ENCODE measurements at places on chromosomes 7 and 10.

DNA sequence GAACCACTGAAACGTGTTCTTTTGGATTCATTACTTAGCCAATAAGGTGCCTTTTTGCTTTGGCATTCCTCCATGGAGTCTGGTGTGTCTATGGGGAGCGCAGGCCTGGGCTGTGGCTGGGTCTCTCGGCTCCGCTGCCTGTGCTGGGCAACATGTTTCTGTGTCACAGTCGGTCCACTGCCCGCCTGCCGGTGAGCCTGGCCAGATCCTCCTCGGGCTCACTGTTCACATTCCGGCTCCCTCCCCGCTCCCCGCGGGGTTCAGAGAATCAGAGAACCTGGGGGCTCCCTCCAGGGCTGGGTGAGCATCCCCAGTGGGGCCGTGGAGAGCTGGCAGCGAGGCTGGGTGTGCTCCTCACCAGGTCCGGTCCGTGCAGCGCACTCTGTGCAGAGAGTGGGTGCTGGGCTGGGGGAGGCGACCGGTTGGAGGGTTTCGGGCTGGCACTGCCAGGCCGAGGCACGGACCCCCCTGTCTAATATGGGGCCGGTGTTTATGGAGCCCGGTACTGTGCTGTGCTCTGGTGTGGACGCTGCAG is 70.4 kb downstream of the INPP5A start:
- DNase-seq: no peak

DNA sequence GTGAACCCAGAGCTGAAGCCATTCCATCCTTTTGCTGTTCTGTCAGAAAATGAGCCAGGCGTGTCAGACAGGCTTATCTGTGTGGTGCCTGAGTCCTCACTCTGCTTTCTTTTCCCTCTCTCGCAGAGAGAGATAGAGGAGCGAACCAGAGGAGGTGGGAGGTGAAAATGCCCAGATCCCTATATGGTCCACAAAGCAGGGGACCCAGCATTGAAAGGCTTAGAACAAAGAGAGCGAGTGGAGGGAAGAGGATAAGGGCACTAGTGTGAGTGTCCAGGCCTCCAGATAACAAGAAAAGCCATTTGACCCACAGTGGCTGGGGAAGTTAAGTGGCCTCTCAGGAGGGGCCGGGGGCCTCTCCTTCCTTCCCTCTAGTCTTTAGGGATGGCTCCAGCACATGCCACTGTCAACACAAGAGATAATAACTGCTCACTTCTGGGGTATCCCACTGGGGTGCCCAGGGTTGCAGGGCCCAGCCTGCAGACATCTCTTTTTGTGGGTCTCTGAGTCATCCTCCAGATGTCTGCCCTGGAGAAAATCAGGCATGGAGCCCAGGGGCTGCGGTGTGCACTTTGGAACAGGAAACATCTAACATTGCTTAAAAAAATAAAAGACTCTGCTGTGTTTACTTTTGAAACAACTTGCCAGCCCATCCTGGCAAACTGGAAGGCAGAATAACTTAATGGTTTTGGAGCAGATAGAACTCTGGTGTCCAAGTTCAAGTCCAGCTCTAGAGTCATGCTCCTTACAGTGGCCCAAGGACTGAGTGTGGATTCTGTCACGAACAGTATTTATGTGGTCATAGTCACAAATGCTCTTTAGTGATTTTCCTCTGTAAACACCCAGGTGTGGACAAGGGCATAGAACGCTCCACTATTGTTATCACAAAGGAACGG is 189.5 kb downstream of the CXCL12 start:
- DNase-seq: peak; percentile 87

DNA sequence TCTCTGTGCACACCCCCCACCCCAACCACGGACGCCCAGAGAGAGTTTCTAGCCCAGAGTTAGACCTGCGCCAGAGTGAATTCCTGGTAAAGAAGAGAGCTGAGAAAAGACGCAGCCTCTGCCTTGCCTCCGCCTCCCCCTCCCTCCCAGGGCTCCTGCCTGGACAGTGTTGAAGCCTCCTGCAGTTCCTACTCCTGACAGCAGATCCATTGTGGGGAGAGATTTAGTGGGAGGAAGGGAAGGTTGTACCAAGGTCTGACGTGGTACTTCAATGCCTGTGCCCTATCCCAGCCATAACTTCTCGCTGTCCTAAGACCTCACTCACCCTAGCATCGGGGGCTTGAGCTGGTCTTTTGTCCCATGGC is 952 bp downstream of the SRRM3 start:
- DNase-seq: no peak

DNA sequence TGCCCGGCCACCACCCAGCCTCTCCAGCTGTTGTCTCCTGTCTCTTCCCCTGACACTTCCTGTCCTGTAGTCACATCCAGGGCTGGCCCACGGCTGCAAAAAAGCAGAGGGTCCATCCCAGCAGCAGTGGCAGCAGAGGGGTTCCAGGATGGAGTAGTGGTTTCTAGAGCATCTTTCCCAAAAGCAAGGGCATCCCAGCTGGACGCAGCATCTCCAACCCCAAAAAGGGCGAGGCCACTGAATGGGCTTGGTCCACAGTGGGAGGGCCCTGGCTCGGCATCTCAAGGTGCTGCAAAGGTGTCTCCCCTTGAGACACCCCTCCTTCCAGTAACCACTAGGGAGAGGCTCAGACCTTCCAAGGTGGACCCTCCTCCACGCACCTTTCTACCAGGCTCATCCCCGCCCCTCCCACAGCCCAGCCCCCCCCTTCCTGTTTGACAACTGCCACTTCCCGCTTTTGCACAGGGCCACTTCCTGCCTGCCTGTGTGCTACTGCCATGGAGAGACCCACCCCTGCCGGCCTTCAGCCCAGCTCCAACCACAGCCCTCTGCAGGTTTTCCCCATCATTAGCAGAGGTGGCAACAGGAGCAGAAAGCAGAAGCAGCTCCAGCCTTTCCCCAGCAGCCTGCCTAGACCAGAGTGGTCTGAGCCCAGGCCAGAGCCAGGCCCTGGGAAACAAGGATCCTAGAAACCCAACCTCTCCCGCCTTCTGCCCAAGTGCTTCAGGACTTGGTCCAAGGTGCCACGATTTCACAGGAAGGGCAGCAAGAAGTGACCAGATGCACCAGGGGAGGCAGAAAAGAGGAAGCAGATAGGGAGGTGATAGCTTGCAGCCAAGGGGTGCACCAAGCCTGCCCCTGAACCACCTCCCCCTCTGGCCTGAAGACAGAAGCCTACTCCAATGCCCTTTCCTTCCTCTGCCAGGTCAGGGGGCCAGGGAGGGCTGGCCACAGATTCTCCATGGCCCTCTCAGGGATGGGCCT is 8.6 kb downstream of the CAMK2G start:
- DNase-seq: no peak

GRCh38 chr7:2503056-2503941 is 16.3 kb upstream of the LFNG start:
- DNase-seq: no peak

- DNase-seq: no peak
Observed at GRCh38 chr10:124300224-124300623, 118.5 kb downstream of the OAT start.

DNA sequence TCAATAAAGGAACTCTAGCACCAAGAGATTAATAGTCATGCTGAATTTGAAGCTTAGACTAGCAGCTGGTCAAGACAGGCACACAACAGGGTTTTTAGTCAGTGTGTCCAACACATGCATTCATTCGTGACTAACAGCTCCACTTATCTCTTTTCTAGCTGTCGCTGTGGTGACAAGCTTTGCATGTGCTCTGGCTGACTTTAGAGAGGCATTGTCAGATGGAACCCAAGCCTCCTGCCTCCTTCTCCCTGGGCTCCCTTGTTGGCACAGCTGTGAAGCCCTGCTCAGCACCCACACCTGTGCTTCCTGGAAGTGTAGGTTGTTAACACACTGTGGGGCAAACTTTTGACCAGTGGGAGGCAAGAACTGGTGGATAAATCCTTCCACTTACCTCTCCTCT is 9.8 kb upstream of the AGK start:
- no peak for DNase-seq

- no peak for DNase-seq
Observed at GRCh38 chr7:130144312-130145171, 60.7 kb downstream of the TMEM209 start.

DNA sequence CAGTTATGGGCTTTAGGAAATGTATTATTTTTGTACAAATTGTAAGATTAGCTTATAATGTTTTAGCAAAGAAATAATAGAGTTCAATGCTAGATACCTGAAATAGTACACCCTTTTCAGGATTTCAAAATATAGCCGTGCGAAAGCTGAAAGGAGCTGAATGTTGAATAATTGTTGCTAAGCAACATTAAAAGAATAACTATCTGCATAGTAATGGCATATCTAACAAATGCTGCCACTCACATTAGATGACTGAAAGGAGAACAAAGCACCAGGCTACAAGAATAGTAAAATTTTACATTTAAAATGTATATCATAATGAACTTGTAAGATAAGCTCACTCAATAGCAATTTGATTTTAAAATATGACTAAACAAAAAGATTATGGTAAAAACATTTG is 82.5 kb downstream of the SDHAF3 start:
- no peak for DNase-seq

DNA sequence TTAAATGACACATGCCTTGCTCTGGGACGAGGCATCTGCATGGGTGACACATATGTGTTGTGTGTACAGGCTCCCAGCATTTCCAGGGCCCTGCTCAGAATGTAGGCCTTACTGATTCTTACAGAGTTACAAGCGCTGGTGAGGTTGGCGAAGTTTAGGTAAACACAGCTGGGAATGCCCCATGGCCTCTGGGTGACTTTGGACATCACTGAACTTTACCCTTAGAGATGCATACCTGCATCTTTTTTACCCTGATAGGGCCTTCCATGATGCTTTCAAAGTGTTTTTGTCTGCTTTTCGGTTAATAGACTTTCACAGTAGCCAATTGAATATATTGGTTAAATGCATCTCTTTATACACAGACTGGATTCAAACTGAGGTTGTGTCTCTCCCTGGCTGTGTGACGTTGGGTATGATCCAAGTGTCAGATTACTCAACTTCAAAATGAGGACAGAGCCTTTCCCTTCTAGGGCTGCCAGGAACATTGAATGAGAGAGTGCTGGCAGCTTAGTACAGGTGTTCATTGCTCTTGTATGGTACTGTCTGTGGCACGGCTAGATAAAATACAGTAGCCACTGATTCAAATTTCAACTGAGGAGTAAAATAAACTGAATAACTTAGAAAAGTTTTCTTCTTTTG is 29.5 kb downstream of the EGFR start:
- no peak for DNase-seq

DNA sequence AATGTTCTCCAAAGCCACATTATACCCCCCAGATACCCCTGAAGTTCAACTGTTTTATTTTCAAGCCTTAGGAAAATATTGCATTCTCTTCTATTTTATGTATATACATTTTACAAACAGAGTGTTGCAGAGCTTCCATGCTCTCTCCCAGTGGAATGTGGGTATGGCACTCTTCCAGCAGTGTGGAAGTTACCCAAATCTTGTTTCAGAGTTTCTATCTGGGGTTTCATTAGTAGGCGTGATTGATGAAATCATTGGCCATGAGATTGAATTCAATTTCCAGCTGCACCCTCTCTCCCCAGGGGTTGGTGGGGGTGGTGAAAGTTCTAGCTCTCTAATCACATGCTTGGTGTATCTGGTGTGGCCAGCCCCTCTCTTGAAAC is 350.4 kb downstream of the RPS24 start:
- no peak for DNase-seq

GRCh38 chr7:33185786-33186185 is 56.4 kb downstream of the BBS9 start:
- DNase-seq: peak; percentile 18

- DNase-seq: no peak
Observed at GRCh38 chr10:61834519-61834918, 67.0 kb upstream of the ARID5B start.

- peak; percentile 25 for DNase-seq
Observed at GRCh38 chr7:155804897-155805825, 7.1 kb downstream of the SHH start.

DNA sequence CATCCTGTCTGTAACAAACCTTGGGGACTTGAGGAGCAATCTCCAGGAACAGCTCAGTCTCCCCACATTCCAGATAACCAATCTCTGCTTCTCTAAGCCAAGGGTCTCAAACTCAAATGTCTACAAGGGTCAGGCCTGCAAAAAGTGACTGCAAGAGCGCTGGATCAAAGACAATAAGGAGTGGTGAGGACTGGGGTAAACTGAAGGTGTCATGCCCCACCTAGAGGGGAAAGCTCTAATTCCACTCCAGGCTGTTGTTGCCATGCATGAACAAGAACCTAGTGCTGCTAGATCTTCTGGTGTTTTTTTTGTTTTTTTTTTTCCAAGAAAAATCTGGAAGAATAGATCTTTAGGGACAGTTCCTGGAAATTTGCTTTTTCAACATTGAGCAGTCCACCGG is 117.9 kb upstream of the MACROH2A2 start:
- no peak for DNase-seq

DNA sequence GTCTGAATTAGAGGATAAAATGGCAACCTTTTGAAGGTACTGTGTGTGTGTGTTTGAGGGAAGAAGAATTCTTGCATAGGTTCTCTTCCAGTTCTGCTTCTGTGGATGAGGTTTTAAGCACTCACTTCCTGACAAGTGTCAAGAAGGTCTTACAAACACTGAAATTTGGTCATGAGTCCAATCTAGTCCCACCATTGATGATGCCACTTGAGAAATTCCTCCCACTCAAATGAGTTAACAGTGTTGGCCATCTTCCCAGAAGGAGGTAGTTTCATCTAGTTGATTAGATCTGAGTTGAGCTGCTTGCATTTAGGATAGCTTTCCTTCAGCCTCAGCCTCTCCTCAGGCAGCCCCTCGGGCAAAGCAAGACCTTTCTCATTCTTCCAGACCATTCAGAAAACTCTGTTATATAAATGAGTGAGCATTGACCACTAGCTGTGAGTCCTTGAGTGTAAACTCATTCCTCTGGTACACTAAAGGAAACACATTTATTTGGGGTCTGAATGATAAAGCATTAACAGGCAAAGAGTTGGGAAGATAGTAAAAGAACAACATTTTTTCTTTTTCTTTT is 189.5 kb downstream of the TRIL start:
- DNase-seq: no peak

GRCh38 chr7:25495342-25496250 is 267.3 kb upstream of the NPVF start:
- DNase-seq: no peak

- no peak for DNase-seq
Observed at GRCh38 chr10:99996671-99997648, 12.8 kb downstream of the DNMBP start.

GRCh38 chr7:91187061-91187460 is 77.2 kb upstream of the FZD1 start:
- DNase-seq: no peak

DNA sequence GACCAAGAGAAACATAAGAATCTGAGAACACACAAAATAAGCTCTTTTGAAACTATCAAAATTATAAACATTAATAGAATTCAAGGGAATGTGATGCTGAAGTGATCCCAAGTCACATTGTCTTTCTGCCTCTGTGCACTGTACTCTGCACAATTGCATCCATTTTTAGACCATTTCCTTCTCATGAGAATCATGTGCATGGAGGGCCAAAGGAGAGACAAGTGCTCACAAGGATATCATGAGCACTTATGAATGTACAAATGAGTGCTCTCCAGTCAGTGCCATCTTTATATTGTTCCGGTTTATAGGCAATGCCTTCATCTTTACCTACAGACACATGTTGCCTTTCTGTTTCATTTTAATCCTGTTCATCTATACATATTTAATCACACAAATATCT is 36.9 kb downstream of the MET start:
- no peak for DNase-seq

Measured in GM04504 (cell line).